ENCODE measurements at places on chromosomes 2 and 18.

DNA sequence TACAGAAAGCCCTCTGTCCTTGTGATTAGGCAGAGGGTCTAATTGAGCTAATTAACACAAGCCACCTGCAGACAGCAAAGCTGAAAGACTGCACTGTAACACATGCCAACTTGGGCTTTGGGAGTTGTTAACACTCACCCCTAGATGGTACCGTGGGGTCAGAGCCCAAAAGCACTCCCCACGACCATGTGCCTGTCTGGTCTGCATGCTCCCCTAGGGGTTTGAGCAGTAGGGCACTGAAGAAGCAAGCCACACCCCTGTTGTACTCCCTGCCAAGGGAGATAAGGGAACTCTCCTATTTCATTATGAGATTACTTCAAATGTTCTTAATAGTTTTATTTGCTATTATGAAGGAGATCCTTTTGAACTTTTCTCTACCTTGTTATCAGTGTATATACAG is 560.1 kb upstream of the FSHR start:
- DNase-seq: no peak

- DNase-seq: no peak
These were observed 7.3 kb downstream of the EMX1 start for GRCh38 chr2:72924353-72925240.

DNA sequence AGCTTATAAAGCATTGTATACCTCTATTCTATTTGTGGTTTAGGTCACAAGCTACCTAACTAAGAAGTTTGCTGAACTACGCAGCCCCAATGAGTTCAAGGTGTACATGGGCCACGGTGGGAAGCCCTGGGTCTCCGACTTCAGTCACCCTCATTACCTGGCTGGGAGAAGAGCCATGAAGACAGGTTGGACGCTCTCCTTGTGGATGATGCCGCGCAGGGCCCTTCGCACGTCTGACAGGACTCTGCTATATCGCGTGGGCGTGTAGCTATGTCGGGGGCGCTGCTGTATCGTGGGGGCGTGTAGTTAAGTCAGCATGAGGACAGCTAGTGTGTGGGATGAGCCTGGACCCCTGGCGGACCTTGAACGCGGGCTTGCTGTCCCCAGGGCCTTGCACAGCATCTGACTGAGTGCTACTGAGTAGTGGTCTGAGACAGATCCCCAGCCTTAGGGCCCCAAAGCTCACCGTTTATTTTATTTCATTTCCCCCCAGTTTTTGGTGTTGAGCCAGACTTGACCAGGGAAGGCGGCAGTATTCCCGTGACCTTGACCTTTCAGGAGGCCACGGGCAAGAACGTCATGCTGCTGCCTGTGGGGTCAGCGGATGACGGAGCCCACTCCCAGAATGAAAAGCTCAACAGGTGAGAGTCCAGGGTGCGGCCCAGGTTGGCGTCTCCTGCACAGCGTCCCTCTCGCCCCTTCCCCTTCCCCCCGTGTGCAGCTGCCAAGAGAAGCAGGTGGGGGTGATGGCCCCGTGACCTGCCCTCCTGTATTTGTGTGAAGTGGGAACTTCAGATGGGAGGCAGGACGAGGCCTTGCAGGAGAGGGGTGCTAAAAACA is 15.6 kb upstream of the CNDP1 start:
- no peak for DNase-seq

- DNase-seq: no peak
These were observed 84.3 kb upstream of the LGALSL start for GRCh38 chr2:64369706-64370105.

- DNase-seq: peak; percentile 61
These were observed 179.6 kb downstream of the SATB2 start for GRCh38 chr2:199278099-199278498.

GRCh38 chr18:36493349-36494159 is 196.0 kb downstream of the FHOD3 start:
- peak; percentile 36 for DNase-seq

DNA sequence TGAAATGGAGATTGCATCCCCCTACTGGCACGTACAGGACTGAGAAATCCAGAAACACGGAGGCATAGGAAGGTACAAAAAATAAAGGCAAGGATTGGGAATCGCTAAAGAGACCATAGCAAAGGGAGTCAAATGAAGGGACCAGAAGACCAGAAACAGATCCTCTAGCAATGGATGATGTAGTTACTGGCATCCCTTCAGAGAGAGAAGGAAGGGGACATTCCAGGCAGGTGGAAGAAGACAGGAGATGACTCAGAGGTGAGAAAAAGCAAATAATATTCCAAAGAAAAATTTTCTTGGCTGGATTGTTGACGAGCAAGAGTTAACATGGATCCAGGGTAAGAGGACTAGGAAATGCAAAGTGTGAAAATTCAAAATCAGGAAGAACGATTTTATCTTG is 78.4 kb upstream of the FZD7 start:
- no peak for DNase-seq

DNA sequence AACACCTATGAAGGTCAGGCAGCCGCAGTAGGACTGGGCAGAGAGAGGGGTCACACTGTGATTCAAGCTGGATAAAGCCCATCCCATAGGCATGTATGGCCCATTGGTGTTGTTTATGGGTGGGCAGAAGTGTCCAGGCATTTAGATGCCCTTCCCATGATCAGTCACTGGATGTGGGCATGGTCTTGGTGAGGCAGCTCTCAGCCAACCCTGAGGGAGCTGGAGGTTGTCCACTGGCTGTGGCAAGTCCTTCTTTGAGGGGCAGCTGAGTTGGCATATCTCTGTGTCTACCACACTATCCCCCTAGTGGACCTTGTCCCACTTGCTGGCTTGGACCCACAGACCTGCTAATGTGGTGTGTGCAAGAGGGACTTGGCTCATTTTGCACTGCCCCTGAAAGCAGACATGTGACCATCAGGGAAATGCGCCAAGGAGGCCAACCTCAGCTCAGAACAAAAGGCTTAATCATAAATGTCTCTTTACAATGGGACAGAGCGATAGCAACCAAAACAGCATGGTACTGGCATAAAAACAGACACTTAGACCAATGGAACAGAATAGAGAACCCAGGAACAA is 82.0 kb downstream of the TMEM17 start:
- DNase-seq: no peak

- no peak for DNase-seq
These were observed 52.4 kb downstream of the SPTBN1 start for GRCh38 chr2:54508541-54508940.

- no peak for DNase-seq
These were observed 532.0 kb upstream of the FSHR start for GRCh38 chr2:49686291-49686690.

- peak; percentile 66 for DNase-seq
These were observed 19.0 kb downstream of the INO80C start for GRCh38 chr18:35478520-35479435.

GRCh38 chr2:206084439-206084869 is 1.5 kb downstream of the INO80D start:
- DNase-seq: peak; percentile 74

GRCh38 chr2:62474176-62474575 is 31.8 kb downstream of the TMEM17 start:
- peak; percentile 59 for DNase-seq

DNA sequence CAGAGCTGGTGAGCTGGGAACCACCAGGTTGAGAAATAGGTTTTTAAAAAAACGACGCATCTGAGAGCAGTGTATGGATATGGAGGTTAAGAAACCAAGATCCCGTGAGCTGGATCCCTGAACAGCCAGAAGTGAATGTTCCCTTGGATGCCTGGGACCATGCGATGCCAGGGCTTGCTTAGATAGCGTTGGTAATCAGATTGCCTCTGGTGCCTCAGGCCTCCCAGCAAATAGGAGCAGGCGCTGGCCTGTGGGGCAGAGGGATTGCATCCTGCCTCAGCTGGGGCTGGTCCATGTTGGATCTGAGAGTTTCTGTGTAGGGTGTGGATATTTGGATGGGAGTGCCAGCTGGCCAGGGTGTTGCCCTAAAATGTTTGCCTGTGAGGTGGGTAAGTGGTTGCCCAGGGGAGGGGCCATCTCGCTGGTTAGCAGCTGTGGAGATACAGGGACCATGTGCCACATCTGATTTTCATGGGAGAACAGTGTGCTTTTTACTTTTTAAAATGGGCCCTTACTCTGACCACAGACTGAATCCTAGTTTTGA is 80.8 kb upstream of the MCFD2 start:
- no peak for DNase-seq

GRCh38 chr2:54627973-54628372 is 95.5 kb upstream of the EML6 start:
- no peak for DNase-seq

GRCh38 chr18:59767732-59768131 is 70.5 kb upstream of the CCBE1 start:
- peak; percentile 52 for DNase-seq

- DNase-seq: peak; percentile 8
These were observed 148.1 kb upstream of the SIX3 start for GRCh38 chr2:44793322-44793870.

DNA sequence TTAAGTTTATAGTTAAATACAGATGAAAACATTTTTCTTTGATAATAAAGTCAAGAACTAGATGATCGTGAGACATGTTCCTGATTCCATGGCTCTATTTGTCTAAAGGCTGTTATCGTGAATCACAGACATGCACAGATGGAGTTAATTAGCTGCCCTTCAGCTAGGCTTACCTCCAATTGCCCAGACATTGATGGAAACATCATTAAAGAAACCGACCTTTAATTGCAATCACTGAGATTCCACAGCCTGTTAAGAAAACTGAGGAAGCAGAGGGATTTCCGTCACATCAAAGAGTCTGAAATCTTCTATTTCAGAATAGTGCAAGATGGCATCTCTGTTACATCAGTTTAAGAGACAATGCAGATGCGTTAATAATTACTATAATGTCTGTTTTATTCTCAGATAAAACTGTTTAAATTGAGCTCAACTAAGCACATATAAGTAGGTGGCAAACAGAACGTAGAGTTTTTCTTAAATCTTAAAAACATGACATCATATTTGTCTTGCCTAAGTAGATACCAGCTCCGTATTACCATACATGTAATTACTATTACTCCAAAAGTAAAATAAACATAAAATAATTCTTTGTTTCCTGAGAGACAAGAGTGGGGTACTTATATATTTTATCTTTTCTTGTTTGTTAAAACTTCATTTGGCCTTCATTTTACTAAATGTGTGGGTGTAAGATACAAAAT is 23.9 kb upstream of the CRACDL start:
- DNase-seq: peak; percentile 21

GRCh38 chr2:62143696-62144095 is 52.2 kb upstream of the B3GNT2 start:
- no peak for DNase-seq

GRCh38 chr18:9941103-9941502 is 27.3 kb downstream of the VAPA start:
- no peak for DNase-seq

DNA sequence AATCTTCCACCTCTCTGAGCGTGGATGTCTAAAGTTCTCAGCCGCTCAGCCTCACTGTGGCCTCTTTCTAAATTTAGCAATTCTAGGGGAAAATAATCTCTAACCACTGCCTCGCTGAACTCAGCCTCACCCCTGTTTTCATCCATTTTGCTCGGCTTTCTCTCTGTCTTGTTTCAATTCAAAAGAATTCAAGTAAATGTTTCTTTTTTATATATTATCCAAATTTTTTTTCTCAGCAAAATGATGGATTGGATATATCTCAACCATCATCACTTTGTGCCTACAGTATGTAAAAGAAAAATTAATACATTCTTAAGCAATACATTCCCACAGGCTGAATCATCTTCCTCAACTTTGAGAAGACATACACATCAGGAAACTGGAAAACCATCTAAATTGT is 24.0 kb upstream of the GALNT5 start:
- DNase-seq: peak; percentile 96

GRCh38 chr2:150626934-150627411 is 139.5 kb upstream of the RND3 start:
- no peak for DNase-seq

- peak; percentile 36 for DNase-seq
These were observed 155.5 kb upstream of the ACVR2A start for GRCh38 chr2:147689220-147689909.

GRCh38 chr2:100592226-100592625 is 29.4 kb downstream of the PDCL3 start:
- peak; percentile 24 for DNase-seq

- DNase-seq: no peak
These were observed 65.8 kb upstream of the CABLES1 start for GRCh38 chr18:23069481-23069880.

DNA sequence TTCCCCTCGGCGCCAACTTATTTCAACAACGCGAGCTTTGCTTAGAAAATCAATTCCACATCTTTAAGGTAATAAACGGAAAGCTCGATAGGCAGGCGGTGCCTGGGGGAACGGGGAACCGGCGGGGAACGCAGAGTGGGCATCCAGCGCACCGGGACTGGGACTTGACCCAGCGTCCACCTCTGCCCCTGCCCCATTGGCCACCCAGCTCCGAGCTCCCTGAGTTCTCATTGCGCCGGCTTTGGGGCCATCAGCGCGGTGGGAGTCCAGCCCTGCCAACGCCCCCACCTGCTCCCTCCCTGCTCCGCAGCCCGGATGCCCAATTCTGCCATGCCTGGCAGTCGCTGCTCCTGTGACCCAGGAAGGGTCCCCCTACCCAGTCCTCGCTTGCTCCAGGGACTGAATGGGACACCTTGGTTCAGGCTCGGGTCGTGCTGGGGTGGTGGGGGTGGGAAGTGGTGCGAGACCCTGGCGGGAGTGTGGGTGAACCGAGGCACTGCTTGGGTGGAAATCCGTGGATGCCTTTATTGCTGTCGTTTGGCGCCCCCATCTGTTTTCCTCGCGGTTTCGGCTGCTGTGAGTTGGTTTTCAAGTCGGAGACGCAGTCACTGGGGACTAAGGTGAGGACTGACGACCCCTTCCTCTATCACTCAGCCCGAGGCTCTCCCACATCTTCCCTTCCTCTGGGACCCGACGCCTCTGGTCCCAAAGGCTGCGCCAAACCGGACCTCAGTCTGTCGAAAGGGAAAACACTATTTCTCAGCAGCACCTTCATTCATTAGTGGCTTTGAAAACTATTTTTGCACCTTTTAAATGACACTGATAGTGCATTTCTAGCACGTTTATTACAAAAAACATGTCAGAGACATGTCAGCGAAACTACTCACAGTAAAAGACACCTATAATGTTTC is 2.4 kb upstream of the EVX2 start:
- DNase-seq: peak; percentile 34

GRCh38 chr2:47311764-47312490 is 91.0 kb upstream of the MSH2 start:
- no peak for DNase-seq

DNA sequence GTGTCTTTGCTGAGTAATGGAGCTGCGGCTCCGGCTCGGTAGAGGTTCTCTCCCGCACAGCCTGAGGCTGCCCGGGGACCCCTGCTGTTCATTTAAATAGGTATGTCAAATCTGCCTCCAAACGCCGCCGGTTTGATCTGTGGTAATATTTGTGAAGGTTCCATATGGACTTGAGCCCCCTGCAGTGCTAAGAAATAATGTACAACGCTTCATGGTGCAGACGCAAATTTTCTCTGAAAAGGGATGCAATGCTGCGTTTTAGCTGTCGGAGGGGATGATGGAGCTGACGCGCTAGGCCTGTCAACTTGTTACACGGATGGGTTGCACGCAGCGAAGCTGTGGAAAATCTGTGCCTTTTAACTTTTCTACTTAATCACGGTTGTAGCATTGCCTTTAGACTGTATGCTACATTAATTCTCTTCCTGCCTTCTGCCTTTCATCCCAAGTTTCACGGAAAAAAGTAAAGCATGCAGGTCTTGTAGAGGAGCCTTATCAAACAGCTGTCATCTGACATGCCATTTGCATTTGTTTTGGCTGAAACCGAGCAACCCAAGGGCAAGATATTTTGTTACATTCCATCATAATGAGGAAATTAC is 43.2 kb downstream of the MRPS9 start:
- peak; percentile 25 for DNase-seq

- no peak for DNase-seq
These were observed 50.6 kb upstream of the ITSN2 start for GRCh38 chr2:24410976-24411375.

GRCh38 chr18:74758995-74759394 is 161.3 kb downstream of the ZNF407 start:
- no peak for DNase-seq
